ENCODE measurements at places on chromosomes 7 and 10. TPM values are rescaled to one million over a fixed set of nuclear protein-coding genes. Genes with fewer than 3 reads are reported as not detected.

Gene C10orf67
- 0.45 TPM for total RNA-seq

Gene GPR15LG
- total RNA-seq = not detected

Gene TRPV6
- total RNA-seq = not detected

Gene OR2A7
- total RNA-seq = 1.3 TPM

Gene MKX
- total RNA-seq = 0.58 TPM

Gene HABP2
- not detected for total RNA-seq

Gene UFSP1
- 1.7 TPM for total RNA-seq

Gene GRID1
- not detected for total RNA-seq

Gene GNAT3
- not detected for total RNA-seq

Gene HKDC1
- total RNA-seq = 0.28 TPM

Gene AEBP1
- total RNA-seq = 32.6 TPM

Gene ABCA13
- total RNA-seq = 0.04 TPM

All from activated naive CD8-positive, alpha-beta T cell treated with anti-CD3 and anti-CD28 coated beads for 36 hours (primary cell).